ENCODE measurements at places on chromosomes 3 and 15. TPM values are rescaled to one million over a fixed set of nuclear protein-coding genes. Genes with fewer than 3 reads are reported as not detected.

The IFRD2 gene
- total RNA-seq, result 51.5 TPM

DNA sequence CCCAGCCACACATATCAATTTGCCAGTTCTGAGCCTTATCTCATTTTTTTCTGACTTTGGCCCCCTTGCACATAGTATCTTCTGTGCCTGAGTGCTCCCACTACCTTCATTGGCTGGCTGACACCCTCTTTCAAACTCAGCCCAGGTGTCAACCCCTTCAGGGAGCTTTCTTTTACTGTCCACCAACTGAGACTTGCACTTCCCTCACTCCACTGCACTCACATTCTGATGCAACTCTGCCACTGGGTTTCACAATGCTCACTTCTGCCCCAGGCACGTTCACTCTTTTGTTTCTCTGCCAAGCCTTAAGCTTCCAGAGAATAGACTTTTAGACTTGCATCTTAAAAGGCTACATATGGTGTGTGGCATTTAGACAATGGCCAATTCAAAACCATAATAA, 101.5 kb upstream of the CBLB start:
- H3K36me3 ChIP-seq, result no peaks in the 10 kb centered on the region
- H3K27ac ChIP-seq, result no peak overlapping the region
- H3K27me3 ChIP-seq, result no peaks in the 10 kb centered on the region
- no peaks in the 10 kb centered on the region for H3K4me1 ChIP-seq
- H3K4me3 ChIP-seq, result no peak overlapping the region
- no peak for DNase-seq

DNA sequence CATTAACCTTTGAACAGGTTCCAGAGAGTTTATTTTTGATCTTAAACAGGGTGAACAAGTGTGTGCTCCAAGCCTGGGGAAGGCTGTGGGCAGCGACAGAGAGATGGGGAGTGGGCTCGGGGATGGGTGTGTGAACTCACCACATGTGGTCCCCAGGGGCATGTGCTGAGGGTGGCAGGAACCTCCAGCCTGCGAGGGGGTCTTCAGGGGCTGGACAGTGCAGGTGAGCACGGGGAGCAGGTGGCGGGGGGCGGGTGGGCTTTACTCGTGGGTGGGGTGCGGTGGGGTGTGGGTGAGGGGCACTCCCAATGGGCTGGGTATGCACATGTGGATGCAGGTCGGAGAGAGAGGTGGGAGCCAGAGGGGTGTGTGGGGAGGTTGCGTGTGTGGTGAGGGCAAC, 9.6 kb upstream of the NTRK3 start:
- H3K27me3 ChIP-seq, result no peaks in the 10 kb centered on the region
- H3K4me1 ChIP-seq, result no peaks in the 10 kb centered on the region
- DNase-seq, result no peak
- H3K36me3 ChIP-seq, result no peaks in the 10 kb centered on the region

- H3K4me1 ChIP-seq, result no peaks in the 10 kb centered on the region
- no peak overlapping the region for H3K27ac ChIP-seq
- no peaks in the 10 kb centered on the region for H3K27me3 ChIP-seq
- DNase-seq, result no peak
- H3K4me3 ChIP-seq, result no peak overlapping the region
- no peaks in the 10 kb centered on the region for H3K36me3 ChIP-seq
Observed at GRCh38 chr3:153029350-153029749, 132.7 kb upstream of the RAP2B start.

The CCDC54 gene
- not detected for total RNA-seq

- H3K36me3 ChIP-seq, result peaks cover 25% of the 10 kb centered on the region
- no peak for DNase-seq
- no peak overlapping the region for H3K27ac ChIP-seq
- H3K4me1 ChIP-seq, result no peaks in the 10 kb centered on the region
- no peak overlapping the region for H3K4me3 ChIP-seq
- H3K27me3 ChIP-seq, result no peaks in the 10 kb centered on the region
Observed at GRCh38 chr15:41905036-41905793, 11.4 kb upstream of the SPTBN5 start.
